ENCODE measurements at places on chromosomes 3 and 15. TPM values are rescaled to one million over a fixed set of nuclear protein-coding genes. Genes with fewer than 3 reads are reported as not detected.

GRCh38 chr3:73563896-73564582, 60.7 kb downstream of the PDZRN3 start:
- no peak overlapping the region for H3K4me3 ChIP-seq
- no peaks in the 10 kb centered on the region for H3K36me3 ChIP-seq
- no peak overlapping the region for H3K27ac ChIP-seq
- H3K27me3 ChIP-seq = no peaks in the 10 kb centered on the region
- no peaks in the 10 kb centered on the region for H3K4me1 ChIP-seq

DNA sequence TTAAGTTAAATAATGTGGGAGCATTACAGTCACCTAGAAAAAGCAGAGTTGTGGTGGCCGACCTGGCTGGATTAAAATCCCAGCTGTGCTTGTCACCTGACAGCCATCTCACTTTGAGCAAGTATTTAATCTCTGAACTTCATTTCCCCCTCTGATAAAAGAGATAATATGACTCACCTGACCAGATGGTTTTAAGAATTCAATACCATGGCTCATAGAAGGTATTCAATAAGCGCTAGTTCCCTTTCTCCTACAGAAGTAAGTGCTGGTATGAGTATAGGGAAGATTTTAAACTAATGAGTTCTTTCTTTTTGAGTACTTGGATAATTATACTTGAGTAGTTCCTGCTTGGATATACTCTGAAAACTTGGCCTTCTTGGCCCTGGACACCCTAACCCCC, 325.5 kb downstream of the IL5RA start:
- no peak overlapping the region for H3K27ac ChIP-seq
- H3K4me3 ChIP-seq = no peak overlapping the region
- DNase-seq = no peak
- no peaks in the 10 kb centered on the region for H3K4me1 ChIP-seq
- peaks cover 1% of the 10 kb centered on the region for H3K27me3 ChIP-seq

DNA sequence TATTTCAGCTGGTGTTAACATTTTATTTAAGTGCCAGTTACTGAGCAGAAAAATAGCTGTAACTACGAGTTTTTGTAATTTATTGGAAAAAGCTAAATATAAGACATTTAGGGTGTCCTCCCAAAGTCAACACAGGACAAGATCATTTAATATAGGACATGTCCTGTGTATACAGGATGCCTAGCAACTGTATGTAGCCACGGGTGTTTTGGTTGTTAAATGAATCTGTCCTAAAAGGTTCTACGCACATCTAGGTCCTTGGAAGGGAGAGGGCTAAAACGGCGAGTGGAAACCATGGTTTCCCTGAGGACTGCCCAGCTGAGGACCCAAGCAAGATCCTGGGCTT, 565 bp upstream of the ZNF621 start:
- DNase-seq = no peak
- peak overlapping the region; percentile 91 for H3K4me3 ChIP-seq
- H3K27ac ChIP-seq = peak overlapping the region; percentile 61
- H3K27me3 ChIP-seq = no peaks in the 10 kb centered on the region

DNA sequence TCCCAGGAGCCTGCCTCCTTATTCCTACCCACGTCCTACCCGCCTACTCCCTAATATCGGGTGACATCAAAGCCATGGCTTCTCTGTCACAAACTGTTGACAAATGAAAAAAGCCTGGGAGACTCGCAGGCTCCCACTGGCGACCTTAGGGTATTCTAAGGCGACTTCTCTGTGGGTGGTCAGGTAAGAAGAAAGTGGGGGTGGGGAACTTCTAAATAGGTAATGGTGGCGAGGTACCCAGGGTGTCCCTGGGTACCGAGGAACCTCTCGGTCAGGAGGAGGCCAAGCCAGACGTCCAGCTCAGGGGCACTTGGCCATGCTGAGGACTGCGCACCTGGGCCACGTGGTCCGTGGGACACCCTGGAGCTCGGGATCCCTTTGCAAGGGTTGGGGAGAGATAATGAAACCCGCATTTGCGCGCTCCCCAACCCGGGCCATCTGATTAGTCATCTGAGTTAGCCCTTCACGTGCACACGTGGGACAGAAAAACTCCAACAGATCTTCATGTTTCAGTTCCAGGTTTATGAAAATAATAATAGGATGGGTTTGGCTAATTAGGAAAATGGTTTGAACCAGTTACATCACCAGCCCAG, 78.2 kb downstream of the NR2F2 start:
- peaks cover 59% of the 10 kb centered on the region for H3K27me3 ChIP-seq
- peaks cover 2% of the 10 kb centered on the region for H3K4me1 ChIP-seq
- no peak for DNase-seq
- no peak overlapping the region for H3K27ac ChIP-seq
- H3K4me3 ChIP-seq = no peak overlapping the region

DNA sequence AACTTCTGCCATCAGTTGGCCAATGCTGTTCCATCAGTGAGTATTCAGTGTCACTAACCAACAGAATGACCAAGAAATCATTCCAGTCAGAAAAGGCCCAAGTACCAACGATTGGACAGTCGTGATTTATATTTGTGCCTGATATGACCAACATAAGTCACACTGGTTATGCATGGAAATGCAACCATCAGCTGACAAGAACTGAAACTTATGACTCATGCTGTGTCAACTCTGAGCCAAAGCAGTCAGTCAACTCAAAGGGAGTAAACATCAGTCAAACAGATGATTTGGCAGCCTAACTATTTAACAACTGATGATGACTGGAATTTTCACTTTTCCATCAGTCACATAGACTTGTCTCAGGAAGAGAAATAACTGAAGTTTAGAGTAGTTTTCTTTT, 142.4 kb downstream of the ANXA2 start:
- H3K4me3 ChIP-seq = no peak overlapping the region
- peaks cover 30% of the 10 kb centered on the region for H3K27me3 ChIP-seq
- no peaks in the 10 kb centered on the region for H3K36me3 ChIP-seq
- peaks cover 3% of the 10 kb centered on the region for H3K4me1 ChIP-seq
- H3K27ac ChIP-seq = no peak overlapping the region
- peak; percentile 60 for DNase-seq

DNA sequence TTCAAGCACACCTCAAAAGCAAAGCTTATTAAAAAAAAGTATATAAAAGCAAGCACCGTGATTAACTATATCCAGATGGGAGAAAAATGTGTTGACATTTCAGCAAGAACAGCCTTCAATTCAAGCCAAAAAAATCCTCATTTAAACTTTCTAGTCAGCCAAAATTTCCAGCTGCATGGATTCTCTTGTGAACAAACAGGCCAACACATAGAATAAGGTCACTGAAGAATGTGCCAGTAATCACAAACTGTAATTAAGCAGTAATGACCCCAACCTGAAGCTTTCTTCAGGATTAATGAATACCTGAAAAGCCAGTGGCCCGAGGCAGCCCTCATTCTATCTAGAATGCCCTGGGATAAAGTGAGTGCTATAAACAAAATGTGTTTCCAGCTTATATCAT, 130.7 kb upstream of the KCNMB2 start:
- peaks cover 16% of the 10 kb centered on the region for H3K27me3 ChIP-seq
- no peaks in the 10 kb centered on the region for H3K36me3 ChIP-seq
- no peaks in the 10 kb centered on the region for H3K4me1 ChIP-seq
- no peak overlapping the region for H3K27ac ChIP-seq

- peaks cover 53% of the 10 kb centered on the region for H3K4me1 ChIP-seq
- peak overlapping the region; percentile 1 for H3K27ac ChIP-seq
- DNase-seq = peak; percentile 41
- H3K4me3 ChIP-seq = no peak overlapping the region
These were observed 5.0 kb downstream of the JMJD7 start for GRCh38 chr15:41832875-41833274.

DNA sequence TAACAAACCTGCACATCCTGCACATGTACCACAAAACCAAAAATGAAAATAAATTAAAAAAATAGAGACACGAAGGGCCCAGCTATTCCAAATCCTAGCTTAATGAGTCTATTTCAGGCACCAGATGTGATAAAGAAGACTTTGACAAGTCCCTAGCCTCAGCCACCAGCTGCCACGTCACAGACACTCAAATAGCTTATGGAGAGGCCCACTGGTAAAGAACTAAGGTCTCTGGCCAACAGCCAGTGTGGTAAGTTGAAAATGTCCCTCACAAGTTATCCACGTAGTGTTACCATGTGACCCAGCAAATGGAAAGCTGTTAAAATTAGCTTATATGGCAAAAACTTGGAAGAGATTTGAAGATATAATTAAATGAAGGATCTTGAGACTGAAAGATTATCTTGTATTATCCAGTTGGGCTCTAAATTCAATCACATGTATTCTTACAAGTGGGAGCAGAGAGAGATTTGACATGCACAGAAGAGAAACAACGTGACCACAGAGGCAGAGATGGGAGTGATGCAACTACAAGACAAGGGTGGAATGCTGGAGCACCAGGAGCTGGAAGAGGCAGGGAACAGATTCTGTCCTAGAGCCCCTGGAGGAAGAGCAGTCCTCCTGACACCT, 10.9 kb downstream of the ACSBG1 start:
- no peak overlapping the region for H3K4me3 ChIP-seq
- DNase-seq = no peak
- no peaks in the 10 kb centered on the region for H3K36me3 ChIP-seq
- no peaks in the 10 kb centered on the region for H3K27me3 ChIP-seq
- H3K4me1 ChIP-seq = peaks cover 21% of the 10 kb centered on the region

DNA sequence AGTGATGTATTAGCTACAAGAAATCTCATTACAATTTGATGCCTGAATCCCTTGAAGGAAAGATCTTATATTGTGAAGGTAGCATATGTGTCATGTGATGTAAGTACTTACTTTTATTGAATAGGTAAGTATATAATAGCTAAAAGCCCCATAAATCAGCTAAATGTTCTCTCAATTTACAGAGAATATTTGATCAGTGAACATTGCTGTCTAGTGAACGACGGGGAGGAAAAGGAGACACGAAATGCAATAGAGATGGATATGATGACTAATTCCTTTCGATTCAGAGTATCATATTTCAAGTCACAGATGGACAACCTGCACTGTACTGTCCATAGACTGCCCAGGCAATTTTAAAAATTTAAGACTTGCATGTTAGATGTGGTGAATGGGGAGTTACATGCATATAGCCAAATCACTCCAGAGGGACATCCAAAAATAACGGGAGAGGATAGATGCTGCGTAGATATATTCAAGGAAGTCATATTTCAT, 462.1 kb upstream of the CDIN1 start:
- no peak for DNase-seq
- no peaks in the 10 kb centered on the region for H3K4me1 ChIP-seq
- no peak overlapping the region for H3K4me3 ChIP-seq
- H3K36me3 ChIP-seq = no peaks in the 10 kb centered on the region
- no peaks in the 10 kb centered on the region for H3K27me3 ChIP-seq

- no peak overlapping the region for H3K4me3 ChIP-seq
- H3K36me3 ChIP-seq = no peaks in the 10 kb centered on the region
- H3K27ac ChIP-seq = no peak overlapping the region
- H3K4me1 ChIP-seq = no peaks in the 10 kb centered on the region
These were observed 48.7 kb upstream of the TSC22D2 start for GRCh38 chr3:150359381-150359780.

DNA sequence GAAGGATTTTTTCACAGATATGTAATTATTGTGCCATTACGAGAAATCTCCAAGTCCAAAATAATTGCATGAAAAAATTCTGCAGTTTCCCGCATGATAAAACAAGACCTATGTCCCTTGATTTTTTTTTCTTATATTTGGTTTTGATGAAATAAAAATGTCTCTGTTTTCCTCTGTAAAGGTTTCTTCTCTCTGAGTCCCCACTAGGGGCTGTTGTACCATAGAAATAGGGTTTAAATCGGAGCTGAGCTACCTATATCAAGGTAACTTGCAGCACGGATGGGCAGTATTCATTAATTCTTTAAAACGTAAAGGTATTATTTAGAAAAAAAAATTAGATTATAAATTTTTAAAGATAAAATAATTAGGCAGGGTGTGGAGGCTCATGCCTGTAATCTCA, 66.6 kb upstream of the IGF1R start:
- H3K4me1 ChIP-seq = peaks cover 4% of the 10 kb centered on the region
- no peak for DNase-seq
- H3K27ac ChIP-seq = no peak overlapping the region
- no peaks in the 10 kb centered on the region for H3K36me3 ChIP-seq
- H3K27me3 ChIP-seq = peaks cover 23% of the 10 kb centered on the region
- H3K4me3 ChIP-seq = no peak overlapping the region

DNA sequence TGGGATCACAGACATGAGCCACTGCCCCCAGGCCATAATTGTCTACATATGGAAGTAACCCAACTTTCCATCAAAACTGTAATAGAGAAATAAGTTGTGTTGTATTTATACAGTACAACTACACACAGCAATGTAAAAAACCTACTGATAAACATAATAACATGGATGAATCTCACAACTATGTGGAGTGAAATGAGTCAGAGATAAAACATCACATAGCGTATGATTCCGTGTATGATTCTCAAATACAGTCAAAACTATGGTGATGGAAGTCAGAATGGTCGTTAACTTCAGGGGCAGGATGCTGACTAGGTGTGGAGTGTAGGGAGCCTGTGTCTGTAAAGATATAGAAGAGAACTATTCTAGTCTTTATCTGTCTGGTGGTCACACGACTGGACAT, 332.7 kb upstream of the SLCO3A1 start:
- no peaks in the 10 kb centered on the region for H3K36me3 ChIP-seq
- no peak overlapping the region for H3K4me3 ChIP-seq
- no peak for DNase-seq
- H3K27ac ChIP-seq = no peak overlapping the region
- peaks cover 28% of the 10 kb centered on the region for H3K4me1 ChIP-seq

- peaks cover 14% of the 10 kb centered on the region for H3K36me3 ChIP-seq
- H3K27me3 ChIP-seq = no peaks in the 10 kb centered on the region
- H3K4me1 ChIP-seq = peaks cover 42% of the 10 kb centered on the region
- H3K4me3 ChIP-seq = no peak overlapping the region
These were observed 49.0 kb upstream of the FURIN start for GRCh38 chr15:90819390-90819789.

DNA sequence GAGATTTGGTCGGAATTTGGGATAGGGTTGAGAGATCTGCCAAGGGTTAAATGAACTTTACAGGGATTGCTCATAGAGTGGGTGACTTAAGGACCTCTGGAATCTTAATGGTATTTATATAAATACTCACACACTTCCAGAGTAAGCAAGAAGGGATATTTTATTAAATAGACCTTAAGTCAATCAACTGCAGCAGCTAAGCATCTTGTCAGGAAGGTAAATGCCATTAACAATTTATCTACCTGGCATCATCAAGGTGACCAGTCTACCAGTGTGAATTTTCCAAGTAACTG, 123.9 kb downstream of the FEZF2 start:
- H3K4me1 ChIP-seq = no peaks in the 10 kb centered on the region
- H3K36me3 ChIP-seq = no peaks in the 10 kb centered on the region
- DNase-seq = no peak
- peaks cover 5% of the 10 kb centered on the region for H3K27me3 ChIP-seq
- no peak overlapping the region for H3K27ac ChIP-seq

- no peak overlapping the region for H3K4me3 ChIP-seq
- no peaks in the 10 kb centered on the region for H3K36me3 ChIP-seq
- no peak overlapping the region for H3K27ac ChIP-seq
- H3K27me3 ChIP-seq = no peaks in the 10 kb centered on the region
- no peaks in the 10 kb centered on the region for H3K4me1 ChIP-seq
These were observed 56.9 kb downstream of the CLEC3B start for GRCh38 chr3:45083023-45083422.

FGD5 gene
- not detected for total RNA-seq

BSN gene
- 0.05 TPM for total RNA-seq

HYAL1 gene
- 0.14 TPM for total RNA-seq

TMEM207 gene
- not detected for total RNA-seq

ESYT3 gene
- 0.17 TPM for total RNA-seq

All from activated CD4-positive, alpha-beta memory T cell treated with anti-CD3 and anti-CD28 coated beads for 36 hours (primary cell).